ENCODE measurements at places on chromosomes 3 and 15.
A peak's percentile ranks its signal among the peaks of the same experiment; 100 is the strongest.

DNA sequence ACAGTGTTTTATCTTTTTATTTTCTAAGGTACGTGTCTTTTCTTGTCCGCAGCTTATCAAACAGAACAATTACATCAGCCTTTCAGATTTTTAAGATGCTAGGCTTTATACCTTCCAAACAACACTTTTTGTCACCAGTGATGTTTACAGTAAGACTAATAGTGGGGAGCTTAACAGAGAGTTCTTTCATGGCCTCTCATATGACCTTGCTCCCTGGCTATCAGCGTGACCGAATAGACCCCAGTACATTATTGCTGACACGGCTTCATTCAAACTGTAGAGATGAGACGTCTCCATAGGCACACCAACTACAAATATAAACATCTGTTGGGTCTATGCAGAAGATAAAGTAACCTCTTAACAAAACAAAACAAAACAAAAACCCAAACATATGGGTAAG is 477.6 kb upstream of the KCNMB2 start:
- DNase-seq: no peak

- DNase-seq: no peak
Measured at GRCh38 chr15:85440451-85440850, 60.0 kb downstream of the AKAP13 start.

GRCh38 chr15:88994286-88994685 is 81.1 kb upstream of the MFGE8 start:
- no peak for DNase-seq

DNA sequence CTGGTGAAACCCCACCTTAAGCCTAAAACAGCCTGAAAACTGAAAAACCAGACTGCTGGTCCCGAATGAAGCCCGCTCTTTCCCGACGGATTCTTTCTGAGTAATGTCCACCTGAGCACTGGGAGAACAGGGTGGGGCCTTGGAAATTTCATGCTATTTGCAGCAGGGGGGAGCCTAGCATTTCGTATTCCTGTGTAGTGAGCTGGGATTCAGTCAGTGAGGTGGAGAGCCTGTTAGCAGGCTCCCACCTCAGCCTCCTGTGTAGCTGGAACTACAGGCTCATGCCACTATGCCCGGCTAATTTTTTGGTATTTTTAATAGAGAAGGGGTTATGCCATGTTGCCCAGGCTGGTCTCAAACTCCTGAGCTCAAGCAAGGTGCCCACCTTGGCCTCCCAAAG is 74.7 kb downstream of the CMTM8 start:
- DNase-seq: no peak

DNA sequence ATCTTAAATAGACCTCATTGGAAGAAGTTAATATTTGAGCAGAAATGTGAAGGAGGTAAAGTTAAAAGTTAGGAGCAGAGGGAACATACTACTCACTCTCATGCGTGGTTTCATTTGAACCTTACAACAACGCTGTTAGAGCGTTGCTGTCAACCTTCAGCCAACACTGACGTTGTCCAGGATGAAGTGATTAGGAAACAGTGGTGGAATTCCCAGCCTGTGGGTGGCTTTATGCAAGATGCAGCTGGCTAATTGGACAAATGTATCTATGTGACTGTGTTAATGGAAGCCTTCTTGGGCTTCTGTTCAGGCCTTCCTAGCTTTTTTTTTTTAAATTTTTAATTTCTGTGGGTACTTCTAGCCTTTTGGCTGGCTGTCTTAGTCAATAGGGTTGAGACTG is 40.5 kb downstream of the PTPRG start:
- no peak for DNase-seq

GRCh38 chr3:52939600-52939999 is 42.3 kb upstream of the STIMATE start:
- DNase-seq: no peak

- DNase-seq: no peak
Measured at GRCh38 chr3:71694358-71694999, 30.7 kb downstream of the EIF4E3 start.

- no peak for DNase-seq
Measured at GRCh38 chr3:25548836-25549235, 115.9 kb downstream of the TOP2B start.

DNA sequence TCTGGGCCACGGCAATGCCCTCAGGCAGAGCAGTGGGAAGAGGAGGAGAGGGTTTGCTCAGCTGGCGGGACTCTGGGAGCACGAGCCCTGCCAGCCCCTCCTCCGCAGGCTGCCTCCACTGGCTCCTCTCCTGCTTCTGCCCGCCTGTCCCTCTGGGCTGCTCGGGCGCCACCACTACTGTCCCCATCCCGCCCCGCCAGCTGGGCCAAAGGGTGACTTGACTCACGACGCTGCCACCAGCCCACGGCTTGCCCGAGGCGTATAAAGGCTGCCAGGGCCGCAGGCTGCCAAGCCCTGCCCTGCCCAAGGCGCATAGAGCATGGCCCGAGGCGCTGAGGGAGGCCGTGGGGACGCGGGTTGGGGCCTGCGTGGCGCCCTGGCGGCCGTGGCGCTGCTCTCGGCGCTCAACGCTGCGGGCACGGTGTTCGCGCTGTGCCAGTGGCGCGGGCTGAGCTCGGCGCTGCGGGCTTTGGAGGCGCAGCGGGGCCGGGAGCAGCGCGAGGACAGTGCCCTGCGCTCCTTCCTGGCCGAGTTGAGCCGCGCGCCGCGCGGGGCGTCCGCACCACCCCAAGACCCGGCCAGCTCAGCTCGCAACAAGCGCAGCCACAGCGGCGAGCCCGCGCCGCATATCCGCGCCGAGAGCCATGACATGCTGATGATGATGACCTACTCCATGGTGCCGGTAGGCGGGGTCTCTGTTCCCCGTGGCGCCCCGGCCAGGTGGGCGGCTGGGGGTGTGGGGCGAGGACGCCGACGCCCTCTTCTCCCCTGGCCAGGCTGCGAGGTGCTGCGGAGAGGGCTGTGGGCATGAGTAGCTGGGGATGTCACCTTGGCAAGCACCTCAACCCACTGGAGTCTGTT is at the start of gene GLDN:
TSS of gene GLDN (plus strand) at position 290 of the 861 bp plus-strand sequence. CDS start at position 320, 30 bp downstream.
- DNase-seq: no peak

DNA sequence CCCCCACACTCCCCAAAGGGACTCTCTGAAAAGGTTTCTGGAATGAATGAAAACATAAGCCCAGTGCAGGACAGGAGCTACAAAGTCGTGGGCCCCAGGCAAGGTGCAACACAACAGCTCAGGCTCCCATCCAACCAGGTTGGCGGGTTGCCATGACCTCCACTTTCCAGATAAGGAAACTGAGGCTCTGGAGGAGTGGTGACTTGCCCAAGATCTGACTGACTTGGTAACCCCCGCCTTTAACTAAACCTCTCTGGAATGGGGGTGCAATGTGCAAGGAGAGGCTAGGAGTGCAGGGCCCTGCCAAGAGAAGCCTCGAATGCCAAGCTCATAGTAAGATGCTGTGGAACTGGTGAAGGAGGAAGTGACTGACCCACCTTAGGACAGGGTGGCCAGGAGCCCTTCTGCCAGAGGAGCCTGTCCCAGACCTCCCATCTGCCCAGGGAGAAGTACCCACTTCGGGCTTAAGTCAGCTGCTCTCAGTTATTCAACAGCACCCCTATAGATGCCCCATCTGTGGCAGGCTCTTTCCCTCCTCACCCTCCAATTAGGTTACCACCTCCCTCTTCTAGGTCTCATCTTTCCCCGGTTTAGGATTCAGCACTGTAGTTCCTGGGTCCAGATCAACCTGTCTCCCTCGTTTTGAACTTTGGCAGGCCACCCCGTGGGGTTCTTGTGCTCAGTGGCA is 553 bp upstream of the TNNC1 start:
- DNase-seq: no peak

DNA sequence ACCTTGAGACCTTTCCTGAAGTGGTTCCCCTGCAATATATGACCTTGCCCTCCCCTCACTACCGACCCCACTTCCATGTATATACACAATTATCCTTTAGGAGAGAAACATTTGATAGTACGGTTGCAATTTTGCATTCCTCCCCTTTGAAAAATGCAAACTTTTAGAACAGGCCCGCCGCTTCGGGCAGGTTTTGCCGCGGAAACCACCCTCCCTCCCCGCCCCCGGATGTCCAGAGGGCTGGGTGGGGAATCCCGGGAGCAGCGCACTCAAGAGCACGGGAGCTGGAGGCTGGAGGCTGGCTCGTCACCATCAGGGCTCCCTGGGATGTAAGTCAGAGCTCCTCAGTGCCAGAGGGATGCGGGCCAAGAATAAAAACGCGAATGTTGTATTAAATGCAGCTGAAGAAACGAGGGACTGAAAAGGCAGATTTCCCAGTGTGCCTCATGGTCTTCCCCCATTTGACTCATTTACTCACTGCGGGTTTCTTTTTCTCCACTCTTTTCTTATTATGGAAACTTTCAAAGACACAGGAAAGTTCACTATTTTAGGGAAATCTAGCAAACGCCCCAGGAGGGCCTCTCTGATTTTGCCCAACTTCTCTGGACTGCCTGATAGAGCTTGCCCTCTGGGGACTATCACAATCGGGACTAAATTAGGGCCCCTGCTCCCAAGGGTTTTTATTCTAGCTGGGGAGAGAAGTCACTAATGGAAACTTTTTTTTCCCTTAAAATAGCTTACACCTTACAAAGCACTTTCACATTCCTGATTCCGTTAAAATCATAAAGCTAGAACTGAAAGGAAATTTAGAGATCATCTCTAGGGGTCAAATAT is 2.9 kb upstream of the USP3 start:
- no peak for DNase-seq

GRCh38 chr3:39809995-39810595 is 686 bp downstream of the MYRIP start:
- no peak for DNase-seq

GRCh38 chr3:39105687-39106063 is 1.8 kb downstream of the GORASP1 start:
- no peak for DNase-seq

DNA sequence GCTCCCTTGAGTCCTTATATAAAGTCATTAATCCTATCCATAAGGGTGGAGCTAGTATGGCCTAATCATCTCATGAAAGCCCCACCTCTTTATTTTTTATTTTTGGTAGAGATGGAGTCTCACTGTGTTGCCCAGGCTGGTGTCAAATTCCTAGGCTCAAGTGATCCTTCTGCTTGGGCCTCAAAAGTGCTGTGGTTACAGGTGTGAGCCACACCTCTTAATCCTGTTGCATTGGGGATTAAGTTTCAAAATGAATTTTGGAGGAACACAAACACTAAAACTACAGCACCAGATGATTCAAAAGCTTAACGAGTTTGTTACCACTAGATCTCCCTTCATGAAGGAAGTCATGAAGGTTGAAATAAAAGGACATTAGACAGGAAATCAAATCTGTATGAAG is 27.7 kb downstream of the RAB7A start:
- no peak for DNase-seq

DNA sequence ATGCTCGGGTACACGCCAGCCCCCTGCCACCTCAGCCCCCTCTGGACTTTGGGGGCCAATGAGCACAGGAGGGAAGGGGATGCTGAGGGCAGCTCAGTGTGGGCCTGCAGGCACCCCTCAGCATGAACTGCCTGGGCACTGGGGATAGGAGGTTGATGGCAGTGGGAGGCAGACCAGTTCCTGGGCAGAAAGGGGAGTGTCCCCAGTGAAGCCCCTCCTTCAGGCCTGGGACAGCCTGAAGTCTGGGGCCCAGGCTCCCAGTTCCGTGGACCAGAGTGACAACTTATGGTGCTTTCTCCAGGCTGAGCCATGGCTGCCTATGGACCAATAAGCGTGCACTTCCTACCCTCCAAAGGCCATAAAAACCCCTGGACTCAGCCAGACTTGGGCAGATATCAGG is 63.3 kb upstream of the IMPG2 start:
- DNase-seq: no peak

GRCh38 chr15:66474135-66474534 is 23.4 kb downstream of the SNAPC5 start:
- peak; percentile 47 for DNase-seq

DNA sequence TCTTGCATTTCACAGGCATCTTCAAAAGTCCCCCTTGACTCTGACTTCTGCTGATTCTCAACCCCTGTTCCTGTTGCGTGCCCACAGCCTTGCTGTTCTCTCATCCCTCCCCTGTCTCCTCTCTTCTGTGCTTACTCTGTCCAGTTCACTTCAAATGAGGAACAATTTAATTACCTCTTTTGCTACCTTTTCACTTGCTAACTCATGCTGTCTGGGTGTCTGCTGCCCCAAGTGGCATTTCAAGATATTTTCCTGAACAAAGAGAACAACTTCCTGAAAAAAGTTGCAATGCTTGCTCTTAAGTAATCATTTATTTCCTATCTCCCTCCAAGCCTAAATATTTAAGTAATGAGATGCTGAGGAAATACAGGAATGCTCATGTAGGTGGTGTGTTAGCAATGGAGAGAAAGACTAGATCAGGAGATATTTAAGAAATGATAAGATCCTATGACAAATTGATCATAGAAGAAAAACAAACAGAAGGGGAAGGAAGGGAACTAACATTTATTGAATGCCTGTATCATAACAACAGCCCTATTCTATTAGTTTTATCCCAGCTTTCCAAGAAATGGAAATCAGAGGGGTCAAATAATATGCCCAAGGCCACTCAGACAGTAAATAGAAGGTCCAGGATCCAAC is 42.2 kb downstream of the SV2B start:
- DNase-seq: no peak

GRCh38 chr15:51589881-51590568 is 32.5 kb downstream of the DMXL2 start:
- DNase-seq: no peak

DNA sequence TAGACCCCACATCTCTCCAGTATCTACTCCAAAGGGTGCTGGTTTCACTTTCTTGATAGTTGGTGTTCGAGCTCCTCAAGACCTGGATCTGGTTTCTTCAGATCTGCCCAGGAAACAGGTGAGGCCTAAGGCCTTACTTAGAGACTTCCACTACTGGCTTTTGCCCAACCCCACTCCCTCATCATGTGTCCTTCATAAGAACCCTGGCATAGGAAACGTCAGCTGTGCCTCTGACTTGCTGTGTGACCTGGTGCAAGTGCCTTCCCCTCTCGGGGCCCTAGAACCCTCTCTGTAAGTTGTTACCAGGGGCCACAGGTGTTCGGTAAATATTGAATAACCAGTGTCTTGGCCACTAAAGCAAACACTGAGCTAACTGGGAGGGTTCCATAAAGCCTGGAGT is 3.9 kb downstream of the OXTR start:
- no peak for DNase-seq

DNA sequence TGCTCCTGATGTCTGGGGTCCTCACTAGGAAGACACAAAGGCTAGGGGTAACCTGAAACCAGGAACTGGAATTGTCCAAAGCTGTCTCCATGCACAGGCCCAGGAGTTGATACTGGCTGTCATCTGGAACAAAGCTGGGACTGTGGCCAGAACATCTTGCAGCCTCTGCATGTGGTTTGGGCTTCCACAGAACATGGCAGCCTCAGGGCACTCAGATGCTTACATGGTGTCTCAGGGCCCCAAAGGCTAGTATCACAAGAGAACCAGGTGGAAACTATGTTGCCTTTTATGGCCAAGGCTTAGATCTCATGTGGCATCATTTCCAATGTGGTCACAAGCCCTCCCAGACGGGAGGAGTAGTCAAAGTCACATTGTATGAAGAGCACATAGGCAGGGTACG is 335.2 kb upstream of the TRIM42 start:
- no peak for DNase-seq

Measured in iPS DF 6.9 (cell line).